ENCODE measurements at places on chromosomes 12 and 14.

DNA sequence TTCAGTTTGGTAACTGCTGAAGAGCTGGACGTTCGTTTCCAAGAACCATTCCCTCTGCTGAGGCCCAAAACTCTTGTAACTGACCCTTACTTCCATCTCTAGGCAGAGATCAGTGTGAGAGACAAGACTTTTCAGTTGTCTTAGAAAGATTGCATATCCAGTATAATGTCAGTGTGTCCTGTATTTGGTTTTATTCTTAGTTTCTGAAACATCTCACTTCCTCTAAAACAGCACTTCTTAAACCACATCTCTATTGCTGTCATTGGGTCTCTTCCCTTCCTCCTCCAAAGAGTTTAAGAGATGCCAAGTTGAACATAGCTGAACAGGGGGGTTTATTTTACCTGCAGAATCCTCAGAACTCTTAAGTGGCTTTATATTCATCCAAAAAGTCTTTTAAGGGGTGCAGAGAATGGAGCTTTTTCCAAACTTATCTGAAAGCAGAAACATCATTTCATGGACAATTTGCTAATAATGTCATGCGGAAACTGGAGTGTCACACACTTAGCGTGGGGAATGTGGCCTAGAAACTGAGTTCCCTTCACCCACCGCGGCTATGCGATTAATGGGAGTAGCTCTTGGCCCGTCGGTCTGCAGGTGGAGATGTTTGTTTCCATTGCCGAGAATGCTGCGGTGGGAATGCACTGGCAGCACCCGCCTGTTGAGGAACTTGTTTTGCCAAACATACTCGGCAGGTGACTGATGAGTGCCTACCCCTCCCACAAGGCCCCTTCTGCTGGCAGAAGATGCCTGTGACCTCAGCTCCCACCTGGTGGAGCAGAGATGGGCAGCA, 148.2 kb downstream of the ADGRD1 start:
- no peak for DNase-seq

DNA sequence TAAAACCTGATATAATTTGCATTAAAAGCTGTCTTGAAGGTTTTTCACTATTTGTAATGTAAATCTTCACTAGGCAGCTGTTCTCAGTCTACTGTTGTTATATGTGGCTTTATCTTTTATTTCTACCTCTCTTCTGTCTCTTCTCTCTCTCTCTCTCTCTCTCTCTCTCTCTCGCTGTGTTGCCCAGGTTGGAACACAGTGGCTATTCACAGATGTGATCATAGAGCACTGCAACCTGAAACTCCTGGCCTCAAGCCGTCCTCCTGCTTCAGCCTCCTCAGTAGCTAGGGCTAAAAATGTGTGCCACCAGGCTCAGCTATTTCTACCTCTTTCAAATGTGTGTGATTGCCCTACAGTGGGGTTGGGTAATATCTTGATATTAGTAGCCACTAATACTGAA, 21.1 kb downstream of the FUT8 start:
- no peak for DNase-seq

GRCh38 chr14:105332350-105332874, 17.9 kb downstream of the PACS2 start:
- DNase-seq = no peak

GRCh38 chr12:132806857-132807256, 21.8 kb downstream of the GOLGA3 start:
- peak; percentile 55 for DNase-seq

DNA sequence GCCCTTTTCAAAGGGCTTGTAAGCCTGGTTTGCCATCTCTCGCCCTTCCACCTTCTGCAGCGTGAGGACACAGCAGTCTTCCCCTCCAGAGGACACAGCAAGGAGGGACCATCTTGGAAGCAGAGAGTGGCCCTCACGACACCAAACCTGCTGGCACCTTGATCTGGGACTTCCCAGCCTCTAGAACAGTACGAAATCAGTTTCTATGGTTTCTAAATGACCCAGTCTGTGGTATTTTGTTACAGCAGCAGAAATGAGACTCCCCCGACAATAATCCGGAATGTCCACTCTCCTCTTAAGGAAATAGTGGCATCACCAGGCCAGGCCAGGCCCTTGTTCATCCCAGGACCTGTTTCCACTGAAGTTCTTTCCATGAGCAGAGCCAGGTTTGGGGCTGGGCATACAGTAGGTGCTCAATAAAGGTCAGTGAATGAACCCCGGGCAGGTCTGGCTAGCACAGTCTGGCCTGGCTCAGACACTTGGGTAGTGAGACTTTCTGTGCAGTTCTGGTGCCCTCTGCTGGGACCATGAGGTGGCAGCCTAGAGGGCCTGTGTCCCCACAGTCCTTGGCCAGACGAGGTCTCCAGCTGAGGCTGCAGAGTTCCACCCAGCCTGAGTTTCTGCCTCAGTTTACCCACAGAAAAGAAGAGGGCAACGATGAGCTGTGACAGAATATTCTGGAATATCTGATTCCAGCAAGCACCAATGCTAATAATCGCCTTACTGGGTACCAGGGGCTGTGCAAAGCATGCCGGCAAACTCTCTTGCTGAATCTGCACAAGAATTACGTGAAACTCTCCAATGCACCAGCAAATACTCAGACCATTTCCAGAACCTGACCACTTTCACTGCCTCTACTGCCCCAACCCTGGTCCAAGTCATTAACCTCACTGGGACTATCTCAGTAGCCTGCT, 14.0 kb downstream of the ABCB9 start:
- DNase-seq = peak; percentile 71

- DNase-seq = no peak
Measured at GRCh38 chr12:123076604-123077297, 74.1 kb downstream of the PITPNM2 start.

DNA sequence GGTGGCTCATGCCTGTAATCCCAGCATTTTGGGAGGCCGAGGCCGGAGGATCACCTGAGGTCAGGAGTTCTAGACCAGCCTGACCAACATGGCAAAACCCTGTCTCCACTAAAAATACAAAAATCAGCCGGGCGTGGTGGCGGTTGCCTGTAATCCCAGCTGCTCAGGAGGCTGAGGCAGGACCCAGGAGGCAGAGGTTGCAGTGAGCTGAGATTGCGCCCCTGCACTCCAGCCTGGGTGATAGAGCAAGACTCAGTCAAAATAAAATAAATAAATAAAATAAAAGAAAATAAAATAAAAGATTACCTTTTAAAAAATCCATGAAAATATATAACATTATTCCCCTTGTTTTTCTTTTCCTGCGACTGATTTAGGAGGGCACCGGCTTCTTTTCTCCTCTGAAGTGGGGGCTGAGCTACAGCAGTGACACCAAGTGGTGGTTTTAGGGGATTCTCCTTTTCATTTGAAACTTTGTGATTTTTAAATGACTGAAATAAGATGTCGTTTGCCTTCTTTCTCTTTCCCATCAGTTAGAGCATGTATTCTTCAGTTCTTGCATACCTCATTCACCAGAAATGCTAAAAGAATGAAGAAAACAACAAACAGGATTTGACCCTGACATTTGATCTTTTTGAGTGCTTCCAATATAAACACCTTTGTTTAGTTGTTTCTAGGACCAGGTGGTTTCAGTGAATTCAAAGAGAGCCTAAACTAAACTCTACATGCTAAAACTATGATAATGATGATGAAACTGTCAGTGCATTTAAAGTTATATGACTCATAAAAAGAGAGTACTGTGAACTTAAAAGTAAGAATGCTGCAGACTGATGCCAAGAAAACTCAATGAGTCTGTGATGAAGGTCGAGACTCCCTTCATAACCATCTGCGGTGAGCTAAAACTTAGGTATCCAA, 22.6 kb upstream of the PKP2 start:
- DNase-seq = peak; percentile 18

DNA sequence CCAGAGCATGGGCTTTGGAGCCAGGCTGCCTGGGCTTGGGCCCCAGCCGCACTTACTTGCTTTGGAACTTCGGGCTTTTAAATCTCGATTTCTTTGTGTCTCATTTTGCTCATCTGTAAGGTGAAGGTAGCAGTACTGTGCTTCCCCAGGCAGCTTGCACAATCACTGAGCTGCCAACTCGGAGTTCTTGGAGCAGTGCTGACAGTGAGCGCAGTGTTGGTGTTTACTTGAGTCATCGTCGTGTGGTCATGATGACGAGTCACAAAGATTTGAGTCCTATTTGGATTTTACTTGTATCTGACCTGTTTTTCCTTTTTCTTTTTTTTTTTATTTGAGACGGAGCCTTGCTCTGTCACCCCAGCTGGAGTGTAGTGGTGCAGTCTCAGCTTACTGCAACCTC, 31.3 kb upstream of the ATF1 start:
- no peak for DNase-seq

Data from putamen (tissue), 1 donor.